ENCODE measurements at places on chromosomes 2 and 18.

GRCh38 chr2:236454076-236454475 lies 115.5 kb upstream of the ACKR3 start:
- no peak for DNase-seq

DNA sequence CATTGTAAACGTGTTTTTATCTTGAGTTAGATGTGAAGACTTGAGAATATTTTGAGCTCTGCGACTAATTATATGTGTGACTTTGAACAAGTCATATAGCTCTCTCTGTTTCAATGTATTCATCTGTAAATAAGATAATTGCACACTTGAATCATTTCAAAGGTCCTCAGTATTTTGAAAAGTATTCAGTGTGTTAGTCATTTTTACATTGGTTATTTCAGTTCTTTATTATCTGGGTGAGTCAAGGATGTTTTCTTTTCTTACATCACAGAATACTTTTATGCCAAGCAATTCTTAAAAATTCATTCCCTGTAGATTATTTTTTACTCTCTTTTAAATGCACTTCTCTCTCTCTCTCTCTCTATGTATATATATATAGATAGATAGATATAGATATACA lies 1098.0 kb upstream of the ZEB2 start:
- DNase-seq: peak; percentile 64

DNA sequence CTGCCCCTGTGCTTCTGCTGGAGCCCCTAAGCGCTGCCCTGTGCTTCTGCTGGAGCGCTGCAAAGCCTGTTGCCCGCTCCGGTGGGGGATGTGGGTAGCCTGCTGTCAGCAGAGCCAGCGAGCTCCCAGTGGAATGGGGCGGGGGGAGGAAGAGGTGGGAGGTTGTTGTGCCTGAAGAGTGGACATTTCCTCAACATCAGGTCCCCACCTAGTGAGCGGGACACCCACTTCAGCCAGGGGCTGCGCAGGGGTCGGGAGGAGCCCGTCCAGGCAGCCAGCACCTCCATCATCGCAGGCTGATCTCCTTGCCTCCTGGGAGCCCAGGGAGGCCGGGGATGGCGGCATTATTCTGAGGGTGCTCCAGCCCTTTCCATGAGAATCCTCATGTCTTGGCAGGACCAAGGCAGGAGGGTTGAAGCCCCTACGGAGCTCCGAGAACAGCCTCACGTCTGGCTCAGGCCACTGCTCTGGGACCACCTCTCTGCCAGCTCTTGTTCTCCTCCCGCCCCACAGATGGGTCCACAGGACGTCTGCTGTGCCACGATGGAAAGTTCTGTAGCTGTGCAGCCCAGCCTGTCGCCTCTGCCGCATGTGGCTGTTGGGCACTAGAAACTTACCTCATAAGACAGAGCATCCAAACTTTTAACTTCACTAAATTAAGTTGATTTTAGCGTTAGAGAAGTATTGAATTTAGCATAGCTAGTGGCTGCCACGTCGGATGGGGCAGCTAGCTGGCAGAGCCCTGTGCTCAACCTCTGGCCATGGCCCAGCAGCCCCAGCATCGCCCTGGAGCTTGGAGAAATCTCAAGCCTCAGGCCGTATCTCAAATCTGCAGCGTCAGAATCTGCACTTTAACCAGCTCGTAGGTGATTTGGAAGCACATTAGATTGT lies 1.9 kb upstream of the ALLC start:
- no peak for DNase-seq

DNA sequence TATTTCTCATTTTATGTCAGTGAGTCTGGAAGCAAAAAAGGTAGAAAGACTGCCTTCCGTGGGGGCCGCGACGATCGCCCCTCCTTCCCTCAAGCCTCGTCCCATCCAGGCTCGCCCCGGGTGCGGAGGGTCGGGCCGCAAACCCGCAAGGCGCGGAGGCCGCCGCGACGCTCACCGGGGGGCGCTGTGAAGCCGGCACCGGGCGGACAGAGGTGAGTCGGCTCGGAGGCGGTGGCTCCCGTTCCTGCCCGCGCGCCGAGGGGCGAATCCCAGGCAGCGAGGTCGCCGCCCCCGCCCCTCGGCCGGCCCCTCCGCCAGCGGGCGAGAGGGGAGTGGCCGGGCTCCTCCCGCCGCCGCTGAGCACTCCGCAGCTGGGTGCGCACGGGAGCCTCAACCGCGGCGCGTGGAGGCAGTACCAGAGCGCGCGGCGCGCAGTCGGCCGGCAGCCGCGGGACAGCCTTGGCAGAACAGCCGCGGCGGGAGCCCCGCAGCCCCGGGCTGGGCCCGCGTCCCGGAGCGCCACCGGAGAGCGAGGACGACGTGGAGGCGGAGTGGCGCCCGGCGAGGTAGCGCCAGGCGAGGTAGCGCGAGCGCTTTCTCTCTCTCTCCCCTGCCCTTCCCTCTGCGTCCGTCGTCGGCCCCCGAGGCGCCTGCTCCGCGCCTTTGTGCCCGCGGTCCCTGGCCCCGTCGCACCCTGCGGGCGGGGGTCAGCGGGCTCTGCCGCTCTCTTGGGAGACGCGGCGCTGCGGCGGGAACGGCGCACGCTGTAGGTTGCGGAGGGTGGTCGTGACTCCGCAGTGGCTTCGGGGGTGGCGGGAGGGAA lies at the start of gene MYO1B:
TSS of gene MYO1B (plus strand) at position 359 of the 823 bp plus-strand sequence. CDS start 31,492 bp downstream, outside the sequence.
- DNase-seq: peak; percentile 94

- DNase-seq: peak; percentile 52
Observed at GRCh38 chr2:122236152-122236874, 480.9 kb downstream of the TSN start.

DNA sequence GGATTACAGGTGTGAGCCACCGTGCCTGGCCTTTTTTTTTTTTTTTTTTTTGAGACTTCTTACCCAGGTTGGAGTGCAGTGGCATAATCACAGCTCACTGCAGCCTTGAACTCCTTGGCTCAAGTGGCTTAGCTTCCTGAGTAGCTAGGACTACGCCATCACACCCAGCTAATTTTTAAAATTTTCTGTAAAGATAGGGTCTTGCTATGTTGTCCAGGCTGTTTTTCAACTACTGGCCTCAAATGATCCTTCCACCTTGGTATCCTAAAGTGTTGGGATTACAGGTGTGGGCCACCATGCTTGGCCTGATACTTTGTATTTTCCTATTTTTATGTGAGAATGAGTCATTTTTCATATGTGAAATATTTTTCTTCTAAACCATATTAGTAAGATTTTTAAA lies 13.7 kb downstream of the ELP2 start:
- no peak for DNase-seq

DNA sequence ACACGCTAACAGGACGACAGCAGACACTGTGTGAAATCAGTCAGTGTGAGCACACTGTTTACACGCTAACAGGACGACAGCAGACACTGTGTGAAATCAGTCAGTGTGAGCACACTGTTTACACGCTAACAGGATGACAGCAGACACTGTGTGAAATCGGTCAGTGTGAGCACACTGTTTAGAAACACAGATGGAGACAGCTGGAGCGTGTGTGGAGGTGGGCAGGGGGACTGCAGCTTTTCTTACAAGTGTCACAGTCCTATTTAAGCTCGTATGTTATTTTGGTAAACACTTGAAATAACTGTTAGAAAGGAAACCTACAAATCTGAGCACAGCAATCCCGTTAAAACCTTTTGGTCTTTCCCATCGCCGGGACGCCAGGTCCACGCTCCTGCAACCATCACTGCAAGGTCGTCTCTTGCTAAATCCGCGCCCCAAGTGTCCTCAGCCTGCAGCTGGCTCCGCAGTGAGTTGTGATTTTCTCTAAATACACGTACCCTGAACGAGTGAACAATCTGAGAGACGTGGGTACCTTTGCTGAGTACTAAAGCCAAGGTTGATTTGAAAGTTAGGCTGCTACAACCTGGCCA lies 58.9 kb upstream of the CTDP1 start:
- no peak for DNase-seq
